ENCODE measurements at places on chromosomes 3 and 15.

- no peak for DNase-seq
Measured at GRCh38 chr3:173932624-173933023, 535.1 kb downstream of the NLGN1 start.

GRCh38 chr3:18111796-18112232 is 313.3 kb downstream of the SATB1 start:
- DNase-seq: no peak

DNA sequence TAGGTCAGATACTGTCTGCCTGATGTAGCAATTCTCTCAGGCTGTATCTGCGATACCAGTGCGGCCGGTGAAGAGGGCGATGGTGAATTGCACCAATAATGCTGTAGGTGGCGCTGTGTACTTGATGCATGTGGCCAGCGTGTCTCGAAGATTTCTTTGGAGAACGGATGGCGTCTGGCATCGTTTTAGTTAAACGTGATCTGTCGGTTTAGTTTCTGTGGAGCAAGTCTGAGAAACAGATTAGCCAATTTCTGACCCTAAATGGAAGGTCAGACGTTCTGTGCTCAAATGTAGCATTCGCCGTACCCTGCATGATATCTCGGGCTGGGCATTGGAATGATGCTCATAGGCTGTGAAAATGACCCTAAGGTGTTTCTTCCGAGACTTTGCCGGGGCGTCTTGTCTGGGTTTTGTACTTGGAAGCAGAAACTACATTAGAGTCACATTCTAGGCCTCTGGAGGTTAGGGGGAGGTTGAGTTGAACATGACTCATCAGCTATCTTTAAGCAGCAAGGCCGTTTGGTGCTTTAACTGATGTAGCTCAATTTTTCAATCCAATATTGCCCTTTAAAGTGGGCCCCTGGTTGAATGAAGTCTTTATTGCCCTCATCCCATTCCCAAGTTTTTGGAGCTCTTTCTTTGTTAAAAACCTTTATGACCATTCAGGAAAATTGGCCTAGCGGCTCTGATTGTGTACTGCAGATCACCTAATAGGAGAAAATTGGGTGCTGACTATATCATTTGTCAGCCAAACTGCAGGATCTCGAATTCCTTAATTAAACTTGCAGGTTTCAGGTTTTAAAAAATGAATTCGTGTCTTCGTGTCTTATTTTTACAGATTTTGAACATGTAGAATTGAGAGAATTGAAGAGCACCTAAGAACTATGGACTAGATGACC is 80.0 kb downstream of the SQOR start:
- no peak for DNase-seq

DNA sequence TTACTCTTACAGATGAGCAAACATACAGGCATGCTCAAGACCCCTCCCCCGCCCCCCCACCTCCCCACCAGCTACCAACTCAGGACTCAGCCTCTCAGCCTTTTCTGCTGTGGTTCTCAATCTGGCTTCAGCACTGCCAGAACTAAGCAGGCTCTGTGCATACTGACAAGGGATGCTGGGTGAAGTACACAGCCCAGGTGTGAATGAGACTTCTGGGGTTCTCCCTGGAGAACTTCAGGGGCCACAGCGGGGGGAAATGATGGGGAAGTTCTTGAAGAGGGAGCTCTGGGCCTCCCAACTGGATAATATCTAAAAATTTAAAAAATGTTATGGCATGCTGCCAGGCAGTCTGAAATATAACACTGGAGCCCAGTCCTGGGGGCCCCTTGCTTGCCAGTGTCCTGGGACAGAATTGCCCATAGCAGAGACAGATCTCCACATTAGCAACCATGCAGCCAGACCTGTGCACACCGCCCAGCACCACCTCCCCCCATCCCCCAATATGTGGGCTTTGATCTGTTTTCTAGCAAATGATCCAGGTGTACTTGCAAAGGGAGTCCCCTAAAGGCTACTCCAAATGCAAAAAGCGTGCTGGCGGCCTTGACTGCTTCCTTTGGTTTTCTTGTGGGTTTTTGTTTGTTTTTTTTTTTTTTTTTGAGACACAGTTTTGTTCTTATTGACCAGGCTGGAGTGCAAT is 41.4 kb downstream of the PGPEP1L start:
- DNase-seq: no peak
